ENCODE measurements at places on chromosomes 13 and 19. TPM values are rescaled to one million over a fixed set of nuclear protein-coding genes. Genes with fewer than 3 reads are reported as not detected.

DNA sequence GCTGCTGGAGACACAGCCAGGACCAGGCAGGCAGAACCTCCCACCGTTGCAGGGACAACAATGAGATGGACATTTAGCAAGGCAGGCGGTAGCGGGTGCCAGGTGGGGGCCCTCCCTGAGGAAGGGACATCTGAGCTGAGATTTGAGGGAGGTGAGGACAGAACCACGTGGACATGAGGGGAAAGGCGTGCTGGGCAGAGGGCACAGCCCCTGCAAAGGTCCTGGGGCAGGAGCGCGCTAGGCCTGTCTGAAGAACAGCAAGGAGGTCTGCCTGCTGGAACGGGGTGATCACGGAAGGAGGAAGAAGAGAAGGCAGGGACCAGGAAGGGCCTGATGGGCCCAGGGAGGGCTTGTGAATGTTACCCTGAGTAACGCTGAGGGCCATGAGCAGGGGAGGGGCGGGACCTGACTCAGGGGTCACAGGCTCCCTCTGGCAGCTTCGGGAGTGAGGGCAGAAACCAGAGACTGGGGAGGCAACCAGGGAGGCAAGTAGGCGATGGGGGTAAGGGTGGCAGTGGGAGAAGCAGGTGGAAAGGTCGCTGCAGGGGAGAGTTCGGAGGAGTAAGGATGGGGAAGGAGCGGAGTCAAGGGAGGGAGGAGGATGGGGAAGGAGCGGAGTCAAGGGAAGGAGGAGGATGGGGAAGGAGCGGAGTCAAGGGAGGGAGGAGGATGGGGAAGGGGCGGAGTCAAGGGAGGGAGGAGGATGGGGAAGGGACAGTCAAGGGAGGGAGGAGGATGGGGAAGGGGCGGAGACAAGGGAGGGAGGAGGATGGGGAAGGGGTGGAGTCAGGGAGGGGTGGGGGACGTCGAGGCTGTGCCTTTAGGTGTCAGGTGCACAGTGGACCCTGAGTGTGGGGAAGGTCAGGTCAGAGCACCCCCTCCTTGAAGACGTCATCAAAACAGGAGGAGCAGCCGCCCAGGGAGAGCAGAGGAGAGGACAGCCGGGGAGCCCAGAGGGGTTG is 15.7 kb upstream of the B3GNT3 start:
- peak; percentile 63 for DNase-seq

- peak; percentile 26 for DNase-seq
Observed at GRCh38 chr13:48304143-48304876, 759 bp downstream of the RB1 start.

DNA sequence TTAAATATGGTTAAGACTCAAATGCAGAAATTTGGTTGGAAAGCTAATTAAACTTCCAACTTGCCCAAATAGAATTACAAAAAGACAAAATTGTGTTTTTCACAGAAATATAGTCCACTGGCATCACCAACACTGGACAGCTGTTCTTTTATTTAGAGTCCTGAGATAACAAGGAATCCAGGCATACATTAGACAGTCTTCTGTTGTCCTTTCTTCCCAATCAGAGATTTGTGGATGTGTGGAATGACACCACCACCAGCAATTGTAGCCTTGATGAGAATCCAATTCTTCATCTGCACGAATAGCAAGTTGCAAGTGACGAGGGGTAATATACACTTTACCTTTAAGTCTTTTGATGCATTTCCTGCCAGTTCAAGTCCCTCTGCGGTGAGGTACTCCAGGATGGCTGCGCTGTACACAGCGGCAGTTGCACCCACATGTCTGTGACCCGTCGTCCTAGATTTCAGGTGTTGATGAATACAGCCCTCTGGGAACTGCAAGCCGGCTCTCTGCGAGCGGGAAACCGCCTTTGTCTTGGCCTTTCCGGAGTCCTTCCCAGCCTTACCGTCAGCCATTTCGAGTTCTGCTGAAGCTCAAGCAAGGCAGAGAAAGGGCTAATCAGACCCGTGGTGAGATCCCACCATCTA is 14.7 kb downstream of the UBAC2 start:
- DNase-seq: no peak

DNA sequence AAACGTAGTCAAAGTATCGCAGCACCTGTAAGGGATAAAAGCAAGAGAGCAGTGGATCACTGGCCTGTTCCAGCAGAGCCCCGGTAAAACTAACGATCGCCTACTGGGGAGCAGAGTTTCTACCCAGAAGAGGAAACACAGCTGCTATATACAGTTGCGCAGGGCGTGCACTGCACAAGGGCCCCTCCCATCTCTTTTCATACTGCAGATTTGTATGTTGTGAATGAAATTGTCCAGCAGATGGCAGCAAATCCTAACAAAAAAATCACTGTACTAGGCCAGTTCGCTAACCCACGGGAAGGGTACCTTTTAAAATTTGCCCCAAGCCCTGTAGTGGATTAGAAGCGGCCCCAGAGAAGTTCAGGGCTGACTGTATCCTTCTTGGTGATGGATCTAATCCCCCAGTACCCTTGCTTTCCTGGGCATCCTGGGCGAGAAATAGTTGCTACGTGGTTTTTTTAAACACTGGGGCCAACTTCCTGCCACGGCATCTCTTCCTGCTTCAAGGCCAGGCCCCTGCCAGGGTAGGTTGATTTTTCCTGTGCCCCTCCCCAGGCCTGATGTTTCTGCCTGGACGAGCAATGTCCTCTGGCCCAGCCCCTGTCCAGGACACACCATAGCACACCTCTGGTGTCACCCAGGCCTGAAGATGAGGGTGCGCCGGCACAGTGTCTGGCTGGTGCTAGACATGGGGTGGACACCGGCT is 127.0 kb downstream of the IER2 start:
- peak; percentile 66 for DNase-seq

DNA sequence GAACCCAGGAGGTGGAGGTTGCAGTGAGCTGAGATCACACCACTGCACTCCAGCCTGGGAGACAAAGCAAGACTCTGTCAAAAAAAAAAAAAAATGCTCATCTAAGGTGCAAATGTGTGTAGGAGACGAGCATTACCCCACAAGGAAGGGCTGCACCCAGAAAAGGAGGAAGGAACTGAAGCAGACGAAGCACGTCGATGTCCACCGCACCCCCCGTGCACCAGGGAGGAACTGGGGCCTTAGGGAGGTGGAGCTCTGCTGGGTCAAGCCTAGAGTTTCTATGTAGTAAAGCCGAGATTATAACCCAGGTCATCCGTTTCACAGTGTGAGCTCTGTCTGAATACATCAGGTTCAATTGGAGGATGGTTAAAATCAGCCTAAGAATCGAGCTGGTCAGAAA is 1.1 kb downstream of the VSTM1 start:
- DNase-seq: no peak

DNA sequence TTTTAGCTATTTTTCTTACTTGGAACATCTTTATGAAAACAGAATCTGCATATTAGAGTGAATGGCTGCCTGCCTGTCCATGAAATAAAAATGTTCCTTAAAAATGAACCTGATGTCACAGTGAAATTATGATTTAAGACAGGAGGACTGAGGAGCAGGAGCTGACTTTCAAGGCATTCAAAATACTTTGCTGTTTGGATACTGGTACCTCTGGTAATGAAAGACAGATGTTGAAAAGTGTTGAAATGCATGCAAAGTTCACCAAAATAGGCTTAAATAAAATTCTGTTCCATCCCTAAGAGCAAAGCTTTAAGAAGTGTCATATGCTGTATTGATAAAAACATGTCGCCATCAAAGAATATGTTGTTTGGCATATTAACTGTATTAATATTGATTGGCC is 1.7 kb downstream of the ARHGEF7 start:
- no peak for DNase-seq

- DNase-seq: no peak
Observed at GRCh38 chr19:12034198-12034597, 1.3 kb downstream of the ZNF433 start.

DNA sequence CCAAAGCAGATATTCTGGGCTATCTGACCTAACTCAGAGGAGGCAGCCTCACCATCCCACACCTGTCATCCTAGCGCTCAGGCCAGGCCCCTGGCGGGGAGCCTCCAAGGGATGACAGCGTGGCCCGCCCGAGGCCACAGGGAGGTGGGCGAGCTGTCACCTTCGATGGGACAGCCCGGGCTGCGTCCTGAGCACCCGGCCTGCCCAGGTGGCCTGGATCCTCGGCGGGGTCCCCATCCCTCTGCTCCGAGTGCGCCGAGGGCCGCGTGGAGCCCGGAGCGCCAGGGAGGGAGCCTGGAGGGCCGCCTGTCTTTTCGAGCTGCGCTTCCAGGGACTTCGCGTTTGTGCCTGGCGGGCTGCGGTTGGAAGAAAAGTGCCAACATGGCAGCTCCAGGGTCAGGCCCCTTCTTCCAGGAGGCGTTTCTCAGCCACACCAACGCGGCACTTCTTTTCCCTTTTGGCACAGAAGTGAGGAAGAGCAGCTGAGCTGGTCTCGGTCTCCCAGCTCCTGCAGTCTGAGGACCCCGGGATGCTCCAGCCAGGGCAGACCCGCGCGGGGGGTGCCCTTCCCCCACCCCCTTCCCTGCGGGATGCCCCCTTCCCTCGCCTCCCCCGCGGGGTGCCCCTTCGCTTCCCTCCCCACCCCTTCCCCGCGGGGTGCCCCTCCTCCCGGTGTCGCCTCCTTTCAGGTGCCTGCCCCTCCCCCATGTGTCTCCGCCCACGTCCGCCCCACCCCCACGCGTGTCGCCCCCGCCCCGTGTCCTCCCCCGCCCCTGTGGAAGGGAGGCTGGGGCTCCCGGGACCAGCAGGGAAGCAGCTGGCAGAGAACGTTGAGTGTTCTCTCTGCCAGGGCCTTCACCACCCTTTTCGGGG is 42.3 kb downstream of the GJA3 start:
- no peak for DNase-seq

- DNase-seq: peak; percentile 90
Observed at GRCh38 chr13:49374585-49375290, 69.1 kb downstream of the CAB39L start.

DNA sequence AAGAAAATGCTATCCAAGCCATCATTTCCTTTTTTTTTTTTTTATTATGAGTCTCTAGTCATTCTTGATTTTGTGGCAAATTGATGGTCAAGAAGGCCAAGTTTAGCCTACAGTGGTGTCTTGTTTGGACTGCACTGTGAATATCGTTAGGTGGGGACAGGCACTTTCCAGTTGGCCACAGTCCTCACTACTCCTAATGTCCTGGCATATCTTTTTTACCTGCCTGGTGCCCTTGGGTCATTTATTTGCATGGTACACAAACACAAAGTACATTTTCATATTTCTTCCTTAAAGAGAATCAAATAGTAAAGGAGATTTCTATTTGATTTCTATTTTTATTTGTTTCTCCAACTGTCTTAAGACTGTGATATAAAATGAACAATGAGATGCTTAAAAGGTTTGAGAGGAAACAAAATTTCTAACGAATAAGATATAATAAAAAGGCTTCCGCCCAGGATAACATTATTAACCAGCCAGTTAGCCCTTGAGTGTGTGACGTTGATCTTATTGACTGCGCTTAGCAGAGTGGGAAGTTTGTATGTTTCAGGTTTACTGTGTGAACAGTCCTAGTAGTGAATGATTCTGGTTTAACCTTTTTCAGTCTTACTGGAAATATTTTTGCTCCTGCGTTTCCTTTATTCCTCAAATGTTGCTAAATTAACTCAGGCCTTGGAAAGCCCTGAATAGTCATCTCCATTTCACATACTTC is 312.0 kb downstream of the ATP8A2 start:
- no peak for DNase-seq

DNA sequence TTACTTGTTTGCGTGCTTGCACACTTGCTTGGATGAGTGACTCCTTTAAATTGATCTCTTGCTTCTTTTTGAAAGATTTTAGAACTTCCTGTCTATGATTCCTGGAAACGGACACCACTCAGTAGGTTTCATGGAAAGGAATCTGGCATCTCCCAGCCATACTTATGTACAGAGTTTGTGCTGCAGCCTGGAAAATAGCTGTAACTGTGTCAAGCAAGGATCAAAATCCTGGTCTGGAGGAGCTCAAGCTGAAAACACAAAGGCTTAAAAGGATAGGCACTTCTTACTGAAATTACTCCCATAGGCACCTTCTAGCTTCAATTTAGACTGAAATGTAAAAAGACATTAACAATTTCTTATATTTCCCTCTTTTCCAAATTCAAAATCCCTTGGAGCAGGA is 1.4 kb upstream of the FREM2 start:
- no peak for DNase-seq

GRCh38 chr13:75960538-75960994 is 324.4 kb downstream of the LMO7 start:
- no peak for DNase-seq

DNA sequence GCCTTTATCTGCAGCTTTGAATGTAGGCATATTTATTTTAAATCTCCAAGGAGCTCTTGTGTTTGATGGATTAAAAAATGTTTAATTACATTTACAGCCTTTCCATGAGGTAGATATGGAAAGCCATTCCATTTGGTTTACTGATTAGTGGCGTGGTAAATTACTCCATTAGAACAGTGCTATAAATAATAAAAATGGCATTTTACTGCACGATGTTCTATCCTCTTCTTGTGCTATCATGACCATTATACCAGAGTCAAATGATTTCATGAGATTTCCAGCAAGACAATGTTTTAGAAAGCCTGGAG is 250.9 kb upstream of the HTR2A start:
- DNase-seq: no peak

GRCh38 chr19:47507012-47507411 is 7.9 kb downstream of the NAPA start:
- DNase-seq: no peak

- DNase-seq: no peak
Observed at GRCh38 chr13:80001510-80001842, 339.4 kb downstream of the SPRY2 start.

- no peak for DNase-seq
Observed at GRCh38 chr13:51923983-51924539, 62.3 kb downstream of the CCDC70 start.

DNA sequence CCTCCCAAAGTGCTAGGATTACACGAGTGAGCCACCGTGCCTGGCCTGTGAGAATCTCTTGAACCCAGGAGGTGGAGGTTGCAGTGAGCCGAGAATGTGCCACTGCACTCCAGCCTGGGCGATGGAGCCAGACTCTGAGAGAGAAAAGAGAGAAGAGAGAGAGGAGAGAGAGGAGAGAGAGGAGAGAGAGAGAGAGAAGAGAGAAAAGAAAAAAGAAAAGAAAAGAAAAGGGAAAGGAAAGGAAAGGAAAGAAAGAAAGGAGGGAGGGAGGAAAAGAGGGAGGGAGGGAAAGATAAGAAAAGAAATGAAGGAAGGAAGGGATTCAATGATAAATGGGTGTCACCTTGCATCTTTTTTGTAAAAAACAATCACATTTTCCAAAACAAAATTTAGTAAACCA is 23.0 kb upstream of the PSPC1 start:
- no peak for DNase-seq

GRCh38 chr19:294946-295686 is 3.9 kb upstream of the PLPP2 start:
- no peak for DNase-seq

Gene ZNF709
- 0.26 TPM for total RNA-seq

Gene ZNF99
- not detected for total RNA-seq

Gene PODNL1
- total RNA-seq: 0.38 TPM

Gene CACNG8
- total RNA-seq: not detected

Gene PSG6
- total RNA-seq: not detected

Gene KCNN4
- 0.26 TPM for total RNA-seq

Gene AP1M2
- 135 TPM for total RNA-seq

Gene FXYD7
- total RNA-seq: not detected

Data from bronchial epithelial cell (primary cell).